GM04503 (cell line): ENCODE measurements at places on chromosomes 6 and 20.

DNA sequence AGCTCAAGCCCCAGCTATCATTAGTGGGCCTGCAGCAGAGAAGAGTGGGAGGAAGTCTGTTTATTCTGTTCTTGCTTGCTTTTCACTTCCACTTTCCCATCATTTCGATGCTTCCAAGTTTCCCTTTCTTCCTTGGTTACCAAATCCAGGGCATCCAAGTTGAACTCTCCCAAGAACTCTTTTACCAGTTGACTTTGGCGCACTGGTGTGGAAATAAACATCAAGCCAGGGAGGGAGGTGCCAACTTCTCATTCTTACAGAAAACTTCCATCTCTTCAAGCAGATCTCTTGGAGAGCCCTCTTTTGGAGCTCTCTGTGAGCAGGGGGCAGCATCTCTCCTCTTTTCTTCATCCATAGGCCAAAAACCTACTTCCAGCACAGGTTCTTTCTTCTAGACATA is 85.7 kb upstream of the RGS17 start:
- DNase-seq = no peak

GRCh38 chr6:157967486-157967885 is 14.2 kb upstream of the SYNJ2 start:
- DNase-seq = no peak

DNA sequence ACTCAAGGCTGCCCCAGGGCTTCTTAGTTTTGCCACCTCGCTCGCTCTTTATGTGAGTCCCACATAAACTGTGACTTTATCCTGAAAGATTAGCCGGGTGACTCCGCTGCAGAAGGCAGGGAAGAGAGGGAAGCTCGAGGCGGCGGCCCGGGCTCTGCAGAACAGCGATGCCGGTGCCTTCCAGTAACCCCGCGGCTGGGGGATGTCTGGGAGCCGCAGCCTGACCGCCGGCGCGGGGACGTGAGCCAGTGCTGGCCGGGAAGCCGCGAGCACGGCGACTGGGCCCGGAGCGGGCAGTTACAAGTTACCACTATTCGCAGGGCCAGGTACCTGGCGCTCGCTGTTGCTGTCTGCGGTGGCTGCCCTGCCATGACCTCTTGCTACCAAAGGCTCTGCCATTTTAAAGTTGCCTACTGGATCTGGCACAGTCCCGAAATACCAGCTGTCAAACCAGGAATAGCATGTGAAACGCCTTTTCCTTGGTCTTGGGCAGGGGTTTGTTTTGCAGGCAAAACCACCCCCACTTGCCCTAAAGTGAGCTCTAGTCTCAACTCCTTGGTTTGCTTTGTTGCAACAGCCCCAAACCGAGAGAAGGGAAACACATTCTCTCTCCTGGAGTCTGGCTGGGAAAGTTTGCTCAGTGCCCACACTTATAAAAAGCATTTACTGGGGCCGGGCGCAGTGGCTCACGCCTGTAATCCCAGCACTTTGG is 124.0 kb upstream of the SLC2A12 start:
- DNase-seq = no peak

GRCh38 chr6:31470801-31471200 is 27.1 kb upstream of the MICB start:
- DNase-seq = no peak

GRCh38 chr20:33832103-33832804 is 21.1 kb downstream of the CHMP4B start:
- no peak for DNase-seq

- DNase-seq = no peak
These were observed 348.8 kb upstream of the PLCB4 start for GRCh38 chr20:8720089-8720488.
